Sigmoid colon (tissue), 7 donors: ENCODE measurements at places on chromosomes 12 and 14.
A peak's percentile ranks its signal among the peaks of the same experiment; 100 is the strongest.

DNA sequence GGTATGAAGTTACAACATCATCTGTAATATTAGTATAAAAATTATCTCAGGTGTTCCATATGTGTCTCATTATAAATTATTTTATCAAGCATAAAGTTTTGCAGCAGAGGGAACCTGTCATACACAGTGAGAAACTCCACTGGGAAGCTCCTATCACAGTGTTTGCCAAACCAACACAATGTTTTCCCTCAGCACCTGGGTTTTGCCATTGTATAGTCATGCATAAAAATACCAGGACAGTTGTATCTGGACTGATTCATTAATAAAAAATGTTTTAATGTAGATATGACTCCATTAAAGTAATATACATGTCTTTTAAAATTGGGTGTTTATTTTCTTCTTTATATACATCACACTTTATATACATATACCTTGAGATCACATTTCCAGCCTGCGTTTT lies 56.6 kb downstream of the METTL25 start:
- H3K4me3 ChIP-seq: no peak overlapping the region
- H3K36me3 ChIP-seq: no peaks in the 10 kb centered on the region
- H3K27ac ChIP-seq: no peak overlapping the region
- H3K4me1 ChIP-seq: no peaks in the 10 kb centered on the region
- no peak for DNase-seq
- no peaks in the 10 kb centered on the region for H3K27me3 ChIP-seq

- H3K36me3 ChIP-seq: no peaks in the 10 kb centered on the region
- no peaks in the 10 kb centered on the region for H3K4me1 ChIP-seq
- H3K27ac ChIP-seq: no peak overlapping the region
- DNase-seq: no peak
These were observed 622.6 kb upstream of the ATP2B1 start for GRCh38 chr12:90331262-90331661.

DNA sequence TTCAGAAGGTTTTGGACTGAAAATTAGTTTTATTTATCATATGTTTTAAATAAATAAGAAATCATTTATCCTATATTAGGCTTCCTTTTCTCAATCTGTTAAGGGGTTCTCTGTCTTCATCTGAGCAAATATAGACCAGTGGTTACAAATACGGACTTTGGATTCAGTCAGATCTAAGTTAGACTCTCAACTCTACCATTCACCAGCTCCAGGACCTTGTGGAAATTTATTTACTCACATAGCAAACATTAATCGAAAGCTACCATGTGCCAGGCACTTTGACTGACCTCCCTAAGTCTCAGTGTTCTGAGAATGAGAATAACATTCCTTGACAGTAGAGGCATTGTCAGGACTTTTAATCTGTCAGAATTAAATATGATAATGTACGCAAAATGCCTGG lies 22.3 kb downstream of the KCNK10 start:
- H3K27ac ChIP-seq: no peak overlapping the region
- no peaks in the 10 kb centered on the region for H3K4me1 ChIP-seq
- H3K36me3 ChIP-seq: no peaks in the 10 kb centered on the region
- no peaks in the 10 kb centered on the region for H3K27me3 ChIP-seq
- no peak overlapping the region for H3K4me3 ChIP-seq

DNA sequence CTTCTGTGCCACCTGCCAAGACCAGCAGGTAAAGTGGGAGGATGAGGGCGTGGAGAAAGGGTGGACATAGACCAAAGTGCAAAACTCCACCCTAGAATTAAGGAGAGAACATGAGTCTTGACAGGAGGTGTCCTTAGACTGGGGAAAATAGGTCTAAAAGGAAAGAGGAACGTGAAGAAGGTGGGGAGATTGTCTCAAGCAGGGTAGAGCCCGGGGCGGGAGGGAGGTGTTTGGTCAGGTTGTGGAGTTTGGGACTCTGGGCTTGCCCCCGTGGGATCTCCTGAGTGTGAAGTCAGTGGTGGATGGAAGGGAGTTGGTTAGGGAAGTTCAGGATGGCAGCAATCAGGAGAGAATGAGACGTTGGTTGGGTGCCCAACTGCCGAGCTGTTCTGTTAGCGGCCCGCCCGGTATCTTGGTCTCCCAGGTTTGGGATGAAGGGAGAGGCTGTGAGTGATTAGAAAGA lies 386 bp downstream of the DGKA start:
- peak overlapping the region; percentile 85 for H3K27ac ChIP-seq
- no peak for DNase-seq
- no peaks in the 10 kb centered on the region for H3K36me3 ChIP-seq
- peak overlapping the region; percentile 80 for H3K4me3 ChIP-seq

GRCh38 chr12:108611884-108612415 lies 14.1 kb upstream of the TMEM119 start:
- peaks cover 7% of the 10 kb centered on the region for H3K4me1 ChIP-seq
- no peak overlapping the region for H3K27ac ChIP-seq
- no peaks in the 10 kb centered on the region for H3K36me3 ChIP-seq
- no peaks in the 10 kb centered on the region for H3K27me3 ChIP-seq

DNA sequence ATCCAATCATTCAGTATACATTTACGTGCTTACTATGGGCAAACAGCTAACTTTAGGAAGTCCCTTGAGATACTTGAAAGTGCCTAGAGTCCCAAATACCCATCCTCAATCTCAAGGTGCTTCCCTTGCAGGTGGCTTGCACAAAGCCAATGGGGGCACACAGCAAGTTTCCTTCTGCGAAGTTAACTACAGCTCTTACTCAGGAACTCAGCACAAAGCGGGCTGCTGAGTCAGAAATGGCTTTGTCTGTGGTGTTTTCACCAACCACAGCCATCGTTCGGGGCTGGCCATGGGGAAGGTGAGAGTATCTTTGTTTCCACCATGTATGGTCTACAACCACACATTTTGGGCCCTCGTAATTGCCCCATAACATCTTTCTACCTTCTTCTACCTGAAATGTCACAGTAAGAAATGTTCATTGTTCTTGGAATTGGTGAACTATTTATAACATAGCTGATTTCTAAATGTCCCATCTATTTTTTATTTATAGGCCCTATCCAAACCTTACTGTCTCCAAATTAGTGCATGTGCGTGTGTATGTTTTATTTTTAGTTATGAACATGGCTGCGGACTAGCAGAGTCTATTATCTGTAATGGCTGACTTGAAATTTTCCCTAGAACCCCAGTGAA lies 13.9 kb downstream of the MFAP5 start:
- H3K36me3 ChIP-seq: no peaks in the 10 kb centered on the region
- DNase-seq: no peak

- no peak overlapping the region for H3K27ac ChIP-seq
- no peak overlapping the region for H3K4me3 ChIP-seq
These were observed 153.0 kb downstream of the KIF26A start for GRCh38 chr14:104291123-104292000.

- no peak for DNase-seq
- no peak overlapping the region for H3K4me3 ChIP-seq
- H3K27me3 ChIP-seq: no peaks in the 10 kb centered on the region
- no peak overlapping the region for H3K27ac ChIP-seq
- H3K36me3 ChIP-seq: no peaks in the 10 kb centered on the region
These were observed 3.7 kb downstream of the CFAP54 start for GRCh38 chr12:96493106-96493505.

GRCh38 chr12:112183141-112184021 lies 58.0 kb downstream of the TRAFD1 start:
- H3K36me3 ChIP-seq: peaks cover 31% of the 10 kb centered on the region
- H3K4me3 ChIP-seq: no peak overlapping the region
- no peaks in the 10 kb centered on the region for H3K4me1 ChIP-seq
- DNase-seq: no peak

- H3K36me3 ChIP-seq: no peaks in the 10 kb centered on the region
- peaks cover 13% of the 10 kb centered on the region for H3K4me1 ChIP-seq
- no peak overlapping the region for H3K27ac ChIP-seq
- H3K4me3 ChIP-seq: no peak overlapping the region
- H3K27me3 ChIP-seq: no peaks in the 10 kb centered on the region
These were observed 15.2 kb downstream of the HPD start for GRCh38 chr12:121843236-121843982.

DNA sequence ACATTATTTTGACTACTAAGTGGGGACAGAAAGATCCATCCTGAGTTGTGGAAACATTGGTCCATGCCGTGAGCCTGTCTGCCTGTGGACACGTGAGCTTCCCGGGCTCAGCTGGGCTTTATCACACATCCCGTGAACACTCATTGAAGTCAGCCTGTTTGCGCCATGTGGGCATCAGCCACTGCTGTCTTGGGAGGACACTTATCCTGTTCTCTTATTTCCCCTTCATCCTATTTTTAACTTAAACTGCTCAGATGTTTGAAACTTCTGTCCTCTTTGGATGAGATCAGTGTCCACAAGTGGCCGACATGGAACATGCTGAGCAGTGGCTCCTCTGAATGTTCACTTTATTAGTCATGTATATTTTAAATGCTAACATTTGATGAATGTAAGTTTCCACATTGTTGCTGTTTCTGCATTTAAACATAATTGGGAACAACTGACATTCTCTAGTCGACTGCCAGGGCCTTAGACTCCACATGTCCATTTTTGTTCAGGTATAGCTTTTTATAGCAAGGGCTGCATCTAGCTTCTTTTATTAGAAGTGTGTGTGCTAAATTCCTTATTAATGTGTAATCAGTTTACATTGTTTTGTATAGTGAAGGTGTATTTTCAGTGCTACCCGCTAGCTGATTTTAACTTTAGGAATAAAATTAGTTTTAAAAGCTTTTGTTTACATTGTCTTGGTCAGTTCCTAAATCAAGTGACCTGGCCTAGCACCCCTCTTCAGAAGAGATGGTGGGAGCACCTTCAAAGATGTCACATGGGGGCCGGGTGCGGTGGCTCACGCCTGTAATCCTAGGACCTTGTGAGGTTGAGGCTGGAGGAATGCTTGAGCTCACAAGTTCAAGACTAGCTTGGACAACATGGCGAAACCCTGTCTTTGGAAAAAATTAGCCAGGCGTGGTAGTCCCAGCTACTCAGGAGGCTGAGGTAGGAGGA lies 24.0 kb downstream of the RNF34 start:
- H3K4me3 ChIP-seq: no peak overlapping the region
- H3K36me3 ChIP-seq: peaks cover 30% of the 10 kb centered on the region
- H3K27me3 ChIP-seq: no peaks in the 10 kb centered on the region
- H3K4me1 ChIP-seq: peaks cover 71% of the 10 kb centered on the region
- peak overlapping the region; percentile 76 for H3K27ac ChIP-seq

- H3K27ac ChIP-seq: no peak overlapping the region
- H3K36me3 ChIP-seq: no peaks in the 10 kb centered on the region
- no peaks in the 10 kb centered on the region for H3K27me3 ChIP-seq
- no peak for DNase-seq
- no peaks in the 10 kb centered on the region for H3K4me1 ChIP-seq
These were observed 70.8 kb downstream of the SCN8A start for GRCh38 chr12:51661836-51662235.

DNA sequence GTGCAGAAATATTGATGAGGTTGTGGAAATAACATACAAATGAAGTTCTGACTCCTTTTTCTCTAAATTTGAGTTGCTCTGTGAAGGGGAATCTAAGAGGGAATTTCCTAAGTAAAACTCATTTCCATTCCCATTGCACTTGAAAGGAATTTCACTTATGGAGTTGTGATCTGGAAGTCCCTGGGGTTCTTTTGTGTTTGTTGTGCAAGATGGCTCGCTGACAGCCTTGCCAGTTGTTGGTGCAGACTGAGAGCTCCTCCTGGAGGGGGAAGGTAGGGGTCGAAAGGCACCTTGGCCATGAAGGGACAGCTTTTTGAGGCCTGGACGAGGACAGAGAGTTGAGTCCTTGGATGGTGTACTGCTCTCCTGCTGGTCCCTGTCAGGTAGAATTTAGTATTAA lies 72.0 kb downstream of the C12orf56 start:
- H3K4me1 ChIP-seq: no peaks in the 10 kb centered on the region
- H3K27me3 ChIP-seq: no peaks in the 10 kb centered on the region
- H3K27ac ChIP-seq: no peak overlapping the region

GRCh38 chr14:91945751-91946621 lies 1.5 kb downstream of the FBLN5 start:
- H3K36me3 ChIP-seq: peaks cover 8% of the 10 kb centered on the region
- no peak for DNase-seq
- H3K4me1 ChIP-seq: peaks cover 45% of the 10 kb centered on the region
- H3K27ac ChIP-seq: peak overlapping the region; percentile 66

- no peak for DNase-seq
- H3K36me3 ChIP-seq: no peaks in the 10 kb centered on the region
- H3K4me1 ChIP-seq: no peaks in the 10 kb centered on the region
- no peak overlapping the region for H3K27ac ChIP-seq
- H3K27me3 ChIP-seq: no peaks in the 10 kb centered on the region
These were observed 10.6 kb upstream of the CDKL1 start for GRCh38 chr14:50407111-50407812.

GRCh38 chr14:95935228-95935822 lies 58.7 kb downstream of the TUNAR start:
- peaks cover 7% of the 10 kb centered on the region for H3K27me3 ChIP-seq
- no peaks in the 10 kb centered on the region for H3K4me1 ChIP-seq
- no peak overlapping the region for H3K4me3 ChIP-seq
- no peak overlapping the region for H3K27ac ChIP-seq

DNA sequence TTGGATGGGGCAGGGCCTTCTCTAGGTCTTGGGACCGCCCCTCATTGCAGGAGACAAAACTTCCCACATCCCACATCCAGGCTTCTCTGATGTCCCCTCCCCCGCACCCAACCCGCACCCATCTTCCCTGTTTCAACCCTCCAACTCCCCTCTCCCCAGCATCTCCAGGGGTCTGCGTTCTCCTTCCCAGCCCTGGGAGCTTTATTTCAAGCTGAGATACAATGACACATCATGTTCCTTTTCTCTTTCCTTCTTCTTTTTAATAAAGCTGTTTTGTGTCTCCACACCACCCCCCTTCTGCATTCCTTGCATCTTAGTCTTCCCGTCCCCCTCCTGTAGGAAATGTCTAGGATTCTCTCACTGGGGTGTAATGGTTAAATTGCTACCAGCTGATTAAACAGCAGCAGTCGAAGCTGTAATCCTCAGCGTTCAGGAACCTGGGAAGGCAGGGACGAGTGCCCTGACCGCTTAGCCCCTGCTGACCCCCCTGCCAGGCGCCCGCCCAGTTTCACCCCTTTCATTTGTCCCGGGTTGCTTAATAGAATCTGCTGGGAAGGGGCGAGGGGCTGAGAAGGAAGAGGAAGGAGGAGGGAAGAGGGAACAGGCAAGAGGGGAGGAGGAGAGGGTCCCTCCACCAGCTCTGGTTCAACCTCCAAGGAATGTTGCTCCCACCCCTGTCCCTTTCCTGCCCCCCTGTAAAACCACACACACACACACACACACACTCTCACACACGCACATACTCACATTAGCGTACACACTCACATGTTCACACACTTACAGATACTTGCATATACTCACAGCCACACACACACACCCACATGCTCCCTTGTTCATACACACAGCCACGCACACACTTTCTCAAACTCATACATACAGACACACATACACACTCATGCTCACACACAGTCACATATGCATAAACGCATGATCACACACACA lies 104.5 kb upstream of the MED13L start:
- no peaks in the 10 kb centered on the region for H3K4me1 ChIP-seq
- no peak overlapping the region for H3K4me3 ChIP-seq
- DNase-seq: no peak
- peak overlapping the region; percentile 43 for H3K27ac ChIP-seq
- H3K36me3 ChIP-seq: no peaks in the 10 kb centered on the region

DNA sequence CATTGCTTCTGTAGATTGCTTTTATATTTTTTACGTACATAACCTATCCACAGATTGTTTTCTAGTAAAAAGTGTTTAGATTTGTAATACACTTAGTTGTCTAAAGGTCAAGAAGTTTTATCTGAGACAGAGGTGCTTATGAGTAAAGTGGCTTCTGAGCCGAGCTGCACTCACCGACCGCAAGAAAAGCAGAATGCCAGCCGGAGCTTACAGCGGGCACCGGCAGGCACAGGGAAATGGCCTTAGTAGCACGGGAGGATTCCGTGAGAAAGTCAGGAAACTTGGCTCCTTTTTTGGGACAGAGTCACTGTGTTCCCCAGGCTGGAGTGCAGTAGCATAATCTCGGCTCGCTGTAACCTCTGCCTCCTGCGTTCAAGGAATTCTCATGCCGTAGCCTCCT lies 29.8 kb downstream of the PIWIL1 start:
- H3K4me1 ChIP-seq: no peaks in the 10 kb centered on the region
- no peaks in the 10 kb centered on the region for H3K27me3 ChIP-seq
- no peak overlapping the region for H3K4me3 ChIP-seq
- H3K36me3 ChIP-seq: no peaks in the 10 kb centered on the region
- DNase-seq: no peak
